ENCODE measurements at places on chromosomes 7 and 10. TPM values are rescaled to one million over a fixed set of nuclear protein-coding genes. Genes with fewer than 3 reads are reported as not detected.
A peak's percentile ranks its signal among the peaks of the same experiment; 100 is the strongest.

Gene SYNPO2L
- 3.6 TPM for total RNA-seq

Gene ITPRID1
- not detected for total RNA-seq

DNA sequence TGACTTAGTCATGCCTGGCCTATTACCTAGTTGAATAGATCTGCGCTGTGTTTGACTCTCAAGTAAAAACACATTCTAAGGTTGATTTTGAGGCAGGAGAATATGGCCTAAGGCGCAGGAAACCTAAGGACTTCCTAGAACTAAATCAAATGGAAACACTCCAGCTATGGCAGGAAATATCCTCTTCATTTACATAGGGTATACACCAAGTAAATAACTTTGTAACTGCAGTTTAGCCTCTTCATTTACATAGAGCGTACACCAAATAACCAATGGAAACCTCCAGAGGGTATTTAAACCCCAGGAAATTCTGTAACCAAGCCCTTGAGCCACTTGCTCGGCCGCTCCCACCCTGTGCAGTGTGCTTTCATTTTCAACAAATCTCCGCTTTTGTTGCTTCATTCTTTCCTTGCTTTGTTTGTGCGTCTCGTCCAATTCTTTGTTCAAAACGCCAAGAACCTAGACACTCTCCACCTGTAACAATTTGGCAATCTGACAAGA lies 35.6 kb upstream of the XRCC2 start:
- no peak for DNase-seq

DNA sequence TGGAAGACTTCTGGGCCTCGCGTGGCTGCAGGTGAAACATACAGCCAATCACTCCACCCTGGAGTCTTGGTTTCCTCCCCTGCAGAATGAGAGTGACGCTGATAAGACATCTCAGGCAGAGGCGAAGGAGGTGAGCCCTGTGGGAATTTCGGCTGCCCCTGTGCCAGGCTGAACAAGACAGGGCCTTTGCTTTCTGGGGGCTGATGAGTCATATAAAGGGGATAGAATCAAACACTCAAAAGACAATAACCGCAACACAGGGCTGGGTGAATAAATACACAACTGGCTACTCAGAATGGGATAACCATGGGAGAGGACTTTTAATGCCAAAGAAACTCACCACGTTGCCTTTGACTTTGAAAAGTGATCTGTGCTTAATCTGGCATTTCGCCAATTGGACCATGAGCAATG lies 143.8 kb downstream of the KCNMA1 start:
- DNase-seq: no peak

- DNase-seq: no peak
Observed at GRCh38 chr10:75000748-75001321, 110.6 kb upstream of the SAMD8 start.

- no peak for DNase-seq
Observed at GRCh38 chr10:62852961-62853702, 37.0 kb upstream of the EGR2 start.

- DNase-seq: no peak
Observed at GRCh38 chr10:47403446-47404318, 19.6 kb upstream of the ZNF488 start.

- peak; percentile 63 for DNase-seq
Observed at GRCh38 chr10:51109801-51110533, 35.7 kb downstream of the PRKG1 start.

Gene H2BK1
- total RNA-seq: not detected

Gene FAM237B
- total RNA-seq: not detected

Gene CPXM2
- total RNA-seq: not detected

- DNase-seq: no peak
Observed at GRCh38 chr10:2887391-2888070, 179.8 kb upstream of the PFKP start.

Data from HFFc6 (cell line).